Liver (tissue), 10 donors: ENCODE measurements at places on chromosomes 5 and 9.

- DNase-seq: peak; percentile 33
Measured at GRCh38 chr9:137299203-137299565, 2.9 kb downstream of the NRARP start.

DNA sequence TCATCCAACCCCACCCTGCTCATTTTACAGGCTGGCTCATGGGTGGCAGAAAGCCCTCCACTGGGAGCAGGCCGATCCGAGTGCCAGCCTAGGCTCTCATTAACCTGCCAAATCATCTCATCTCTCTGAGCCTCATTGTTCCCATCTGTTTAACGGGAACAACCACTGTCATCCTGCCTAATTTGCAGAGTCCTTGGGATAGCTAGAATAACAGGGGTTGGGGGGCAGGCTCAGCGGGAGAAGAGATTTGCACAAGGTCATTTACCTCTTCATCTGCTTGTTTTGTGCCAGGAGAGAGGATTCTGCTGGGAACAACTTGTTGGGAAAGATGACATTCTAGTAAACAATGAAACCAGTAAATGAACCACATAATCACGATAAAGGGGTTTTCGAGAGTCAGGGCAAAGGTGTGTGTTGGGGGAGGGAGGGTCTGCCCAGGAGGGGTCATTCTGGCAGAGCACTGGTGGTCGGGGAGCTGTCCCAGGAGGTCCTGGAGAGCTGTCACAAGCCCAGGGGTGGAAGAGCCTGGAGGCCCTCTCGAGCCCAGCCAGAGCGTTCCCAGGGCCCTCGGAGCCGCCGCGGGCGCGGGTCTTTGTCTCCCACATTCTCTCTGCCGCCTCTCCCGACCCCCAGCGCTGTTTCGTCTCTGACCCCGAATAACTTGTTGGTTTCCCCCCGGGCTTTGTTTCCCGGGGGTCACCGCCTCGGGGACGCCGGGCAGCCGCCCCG is 22.8 kb upstream of the NDST1 start:
- no peak for DNase-seq

DNA sequence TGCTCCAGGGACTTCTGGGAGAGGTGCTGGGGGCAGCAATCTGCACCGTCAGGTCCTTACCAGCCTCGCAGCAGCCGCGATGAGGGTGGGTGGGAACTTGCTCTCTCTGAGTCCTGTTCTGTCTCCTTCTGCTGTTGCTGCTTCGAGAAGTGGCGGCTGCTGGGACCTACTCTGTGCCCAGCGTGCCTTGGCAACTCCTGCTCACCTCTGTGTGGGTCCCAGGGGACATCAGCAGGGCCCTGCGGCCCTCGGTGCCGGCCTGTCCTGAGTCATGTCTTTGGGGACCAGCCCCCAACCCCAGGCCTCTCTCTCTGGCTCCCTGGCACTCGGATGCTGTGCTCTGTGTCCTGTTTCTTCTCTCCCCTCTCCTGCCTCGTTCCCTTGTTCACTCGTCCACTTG is 49.5 kb downstream of the KCNT1 start:
- no peak for DNase-seq

GRCh38 chr5:172548981-172549687 is 91.9 kb upstream of the NEURL1B start:
- no peak for DNase-seq

DNA sequence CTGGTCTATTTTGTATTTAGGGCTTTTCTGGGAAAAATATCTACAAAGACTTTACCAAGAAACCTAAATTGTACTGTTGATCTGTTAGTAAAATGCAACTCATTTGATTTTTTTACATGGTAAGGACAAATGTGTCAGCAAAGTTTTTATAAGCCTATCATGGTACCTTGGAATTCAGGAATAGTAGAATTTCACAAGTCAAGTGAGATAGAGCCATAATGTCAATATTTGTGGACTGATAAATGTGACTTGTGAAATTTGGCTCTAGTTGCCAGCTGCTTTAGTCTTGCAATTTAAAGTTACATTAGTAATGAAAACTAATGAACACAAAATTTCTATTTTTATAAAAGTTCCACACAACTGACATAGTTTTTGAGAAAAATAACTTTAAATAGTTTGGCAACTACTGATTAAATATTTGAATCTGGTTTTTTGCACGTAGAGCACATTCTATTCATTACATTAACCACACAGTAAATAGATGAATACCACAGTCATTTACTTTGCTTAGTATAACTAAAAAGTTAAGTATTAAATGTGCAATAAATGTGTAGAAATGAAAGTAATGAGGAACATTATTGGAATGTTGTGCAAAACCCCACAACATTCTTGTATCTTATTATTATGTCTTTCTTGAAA is 41.2 kb upstream of the RIOK2 start:
- no peak for DNase-seq

DNA sequence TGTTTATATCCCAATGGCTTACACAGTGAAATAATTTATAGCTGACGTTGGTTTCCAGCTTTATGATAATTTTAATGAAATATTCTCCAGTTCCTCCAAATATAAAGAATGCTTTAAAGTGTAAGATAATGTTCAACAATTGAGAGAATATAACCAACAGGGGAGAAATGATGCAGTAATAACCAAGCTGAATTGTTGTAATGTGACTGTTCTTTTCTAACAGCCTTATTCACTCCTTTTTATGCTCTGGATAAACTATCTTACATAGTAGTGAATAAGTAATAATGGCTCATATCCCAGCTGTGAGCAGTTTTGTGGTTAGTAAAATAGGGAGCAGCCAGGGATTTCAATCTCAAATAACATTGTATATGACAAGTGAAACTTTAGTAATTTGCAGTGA is 2348.7 kb upstream of the ACO1 start:
- DNase-seq: no peak

GRCh38 chr5:180625125-180625790 is 24.1 kb downstream of the FLT4 start:
- no peak for DNase-seq
